ENCODE measurements at places on chromosomes 6 and 20. TPM values are rescaled to one million over a fixed set of nuclear protein-coding genes. Genes with fewer than 3 reads are reported as not detected.

CCND3 gene
- 60.1 TPM for total RNA-seq

MPC1 gene
- total RNA-seq = 19.0 TPM

RAB32 gene
- 67.7 TPM for total RNA-seq

LRRN4 gene
- 0.51 TPM for total RNA-seq

NKX2-2 gene
- not detected for total RNA-seq

DNA sequence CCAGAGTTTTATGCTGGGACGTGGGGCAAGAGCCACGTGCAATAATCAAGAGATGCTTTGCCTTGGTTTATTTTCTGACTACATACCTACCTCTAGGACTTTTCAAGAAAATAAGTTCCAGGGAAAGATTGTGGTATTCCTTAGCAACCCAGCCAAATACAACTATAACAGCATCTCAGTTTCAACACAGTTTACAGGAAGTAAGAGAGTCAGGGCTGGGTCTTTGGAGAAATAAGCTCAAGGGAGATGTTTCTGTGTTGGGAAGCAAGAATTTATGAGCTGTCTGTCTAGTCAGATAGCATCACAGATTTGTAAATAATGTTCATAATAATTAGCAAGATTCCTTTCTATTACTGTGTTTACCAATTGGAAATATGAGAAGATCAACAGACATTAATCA is 35.1 kb downstream of the MAP3K5 start:
- no peak for DNase-seq

- no peak for DNase-seq
Measured at GRCh38 chr6:148247386-148248063, 95.1 kb upstream of the SASH1 start.

GRCh38 chr6:156866220-156867015 is 89.2 kb downstream of the ARID1B start:
- DNase-seq = peak; percentile 36

GRCh38 chr6:110326057-110326456 is 32.1 kb downstream of the METTL24 start:
- no peak for DNase-seq

DNA sequence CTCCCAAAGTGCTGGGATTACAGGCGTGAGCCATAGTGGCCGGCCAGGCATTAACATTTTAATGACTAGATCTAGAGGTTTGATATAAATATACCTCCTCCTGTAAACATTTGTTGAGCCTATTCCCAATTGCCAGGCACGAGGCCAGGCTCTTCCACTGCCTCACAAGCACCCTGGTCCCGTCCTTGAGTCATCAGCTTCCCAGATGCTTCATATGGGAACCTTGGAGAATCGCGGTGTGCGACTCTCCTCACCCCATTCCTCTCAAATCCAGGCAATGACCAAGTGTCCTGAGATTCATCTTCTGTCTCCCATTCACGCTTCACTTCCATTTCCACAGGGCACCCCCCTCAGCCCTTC is 35.9 kb upstream of the PIM1 start:
- peak; percentile 42 for DNase-seq

DNA sequence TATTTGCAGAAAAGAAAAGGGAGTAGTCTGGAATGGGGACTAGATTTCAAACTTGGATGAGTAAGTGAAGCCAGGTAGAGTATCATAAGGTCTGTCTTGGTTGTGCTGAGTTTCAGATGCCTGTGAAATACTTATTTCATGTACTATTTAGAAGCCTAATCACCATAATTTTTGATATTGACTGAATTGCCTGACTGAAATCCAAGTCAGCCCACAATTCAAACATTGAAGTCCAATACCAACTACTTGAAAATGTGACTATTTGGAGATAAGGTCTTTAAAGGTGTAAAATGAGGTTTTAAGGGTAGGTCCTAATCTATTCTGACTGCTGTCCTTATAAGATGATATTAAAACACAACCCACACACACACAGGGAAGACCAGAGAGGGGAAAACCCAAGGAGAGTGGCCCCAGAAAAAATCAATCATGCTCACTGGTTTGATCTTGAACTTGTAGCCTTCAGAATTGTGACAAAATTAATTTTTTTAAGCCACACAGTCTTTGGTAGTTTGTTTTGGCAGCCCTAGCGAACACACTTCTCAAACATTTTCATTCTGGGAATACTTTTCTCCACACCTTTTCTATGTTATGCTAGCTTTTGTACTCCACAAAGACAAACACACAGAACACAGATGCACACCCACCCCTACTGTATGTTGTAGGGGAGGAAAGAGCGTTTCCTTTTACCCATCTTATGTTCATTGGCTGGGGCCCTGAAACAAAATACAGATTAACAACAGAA is 126.3 kb downstream of the HFE start:
- DNase-seq = no peak

GRCh38 chr6:42141603-42142117 is 760 bp downstream of the C6orf132 start:
- no peak for DNase-seq

DNA sequence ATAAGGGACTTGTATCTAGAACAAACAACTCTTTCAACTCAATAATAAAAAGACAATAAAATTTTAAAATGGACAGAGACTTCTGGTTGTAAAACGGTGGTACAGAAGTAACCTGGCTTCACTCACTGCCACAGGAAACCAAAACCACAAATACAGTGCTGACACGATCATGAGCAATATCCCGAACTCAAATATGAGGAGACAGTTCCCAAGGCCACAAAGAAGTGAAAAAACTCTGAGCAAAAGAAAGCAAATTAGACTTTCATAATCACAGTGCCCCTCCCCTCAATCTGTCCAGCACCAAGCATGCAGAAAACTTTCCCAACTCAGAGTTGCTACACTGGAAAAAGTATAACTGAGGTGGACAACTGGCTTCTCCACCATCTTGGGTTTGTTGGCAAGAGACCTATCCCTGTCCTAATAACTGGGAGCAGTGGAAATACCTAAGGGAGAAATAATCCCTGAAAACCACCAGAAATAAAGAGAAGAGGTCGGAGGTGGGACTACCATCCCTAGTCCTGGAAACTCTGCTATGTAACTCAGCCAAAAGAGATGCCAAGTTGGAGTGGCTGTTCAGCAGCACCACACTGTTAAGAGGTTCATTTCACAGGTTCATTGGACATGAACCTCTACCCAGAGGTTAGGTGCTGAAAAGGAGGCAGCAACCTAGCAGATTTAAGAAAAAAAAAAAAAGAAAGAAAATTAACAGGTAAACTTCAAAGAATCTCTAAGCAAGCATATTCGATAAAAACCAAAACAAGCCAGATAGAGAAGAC is 55.5 kb downstream of the REV3L start:
- DNase-seq = peak; percentile 86

DNA sequence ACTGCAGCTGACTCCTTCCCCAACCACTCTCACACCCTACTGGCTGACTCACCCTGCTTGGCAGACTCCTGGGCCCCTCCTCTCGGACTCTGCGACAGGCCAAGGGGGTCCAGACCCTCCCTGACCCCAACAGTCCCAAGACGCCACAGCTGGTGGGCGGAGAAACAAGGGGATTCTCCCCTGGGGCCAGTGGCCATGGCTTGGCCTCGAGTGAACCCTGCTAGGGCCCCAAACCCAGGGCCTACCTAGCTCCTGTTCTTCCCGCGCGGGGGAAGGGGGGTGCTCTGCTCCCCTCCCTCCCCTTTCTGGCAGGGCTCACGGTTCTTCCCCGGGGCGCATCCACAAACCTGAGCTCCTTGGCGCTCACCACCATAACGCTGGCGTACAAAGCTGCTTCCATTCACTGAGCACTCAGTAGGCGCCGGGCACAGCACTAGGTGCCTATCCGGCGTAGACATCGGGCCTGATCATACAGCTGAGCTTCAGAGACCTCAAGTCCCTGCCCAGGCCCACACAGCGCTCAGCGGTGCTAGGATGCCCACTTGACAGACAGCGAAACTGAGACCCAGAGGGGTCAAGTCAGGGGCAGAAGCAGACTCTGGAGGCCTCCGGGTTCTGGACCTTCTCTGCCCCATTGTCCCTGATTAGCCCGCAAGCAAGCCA is 597 bp downstream of the ADA start:
- DNase-seq = no peak

- no peak for DNase-seq
Measured at GRCh38 chr6:55937261-55937947, 62.0 kb upstream of the BMP5 start.

DNA sequence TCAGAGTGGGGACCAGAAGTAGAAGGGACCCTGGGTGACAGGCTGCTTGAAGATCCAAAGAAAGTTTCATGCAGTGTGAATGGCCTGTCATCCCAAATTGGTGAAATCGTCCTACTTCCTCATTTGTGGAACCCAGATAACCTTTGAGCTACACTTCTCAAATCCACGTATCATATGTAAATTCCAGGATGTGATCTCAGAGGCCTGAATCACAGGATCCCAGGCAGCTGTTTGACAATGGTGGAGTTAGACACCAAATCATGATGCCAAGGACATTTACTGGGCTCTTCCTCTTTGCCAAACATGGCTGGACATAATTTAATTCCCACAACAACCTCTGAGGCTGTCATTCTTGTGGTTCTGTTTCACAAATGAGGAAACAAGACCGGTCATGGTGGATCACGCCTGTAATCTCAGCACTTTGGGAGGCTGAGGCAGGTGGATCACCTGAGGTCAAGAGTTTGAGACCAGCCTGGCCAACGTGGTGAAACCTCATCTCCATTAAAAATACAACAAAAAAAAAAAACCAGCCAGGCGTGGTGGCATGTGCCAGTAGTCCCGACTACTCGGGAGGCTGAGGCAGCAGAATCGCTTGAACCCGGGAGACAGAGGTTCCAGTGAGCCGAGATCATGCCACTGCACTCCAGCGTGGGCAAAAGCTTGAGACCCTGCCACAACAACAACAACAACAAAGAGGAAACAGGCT is 39.9 kb upstream of the TTPAL start:
- peak; percentile 28 for DNase-seq

DNA sequence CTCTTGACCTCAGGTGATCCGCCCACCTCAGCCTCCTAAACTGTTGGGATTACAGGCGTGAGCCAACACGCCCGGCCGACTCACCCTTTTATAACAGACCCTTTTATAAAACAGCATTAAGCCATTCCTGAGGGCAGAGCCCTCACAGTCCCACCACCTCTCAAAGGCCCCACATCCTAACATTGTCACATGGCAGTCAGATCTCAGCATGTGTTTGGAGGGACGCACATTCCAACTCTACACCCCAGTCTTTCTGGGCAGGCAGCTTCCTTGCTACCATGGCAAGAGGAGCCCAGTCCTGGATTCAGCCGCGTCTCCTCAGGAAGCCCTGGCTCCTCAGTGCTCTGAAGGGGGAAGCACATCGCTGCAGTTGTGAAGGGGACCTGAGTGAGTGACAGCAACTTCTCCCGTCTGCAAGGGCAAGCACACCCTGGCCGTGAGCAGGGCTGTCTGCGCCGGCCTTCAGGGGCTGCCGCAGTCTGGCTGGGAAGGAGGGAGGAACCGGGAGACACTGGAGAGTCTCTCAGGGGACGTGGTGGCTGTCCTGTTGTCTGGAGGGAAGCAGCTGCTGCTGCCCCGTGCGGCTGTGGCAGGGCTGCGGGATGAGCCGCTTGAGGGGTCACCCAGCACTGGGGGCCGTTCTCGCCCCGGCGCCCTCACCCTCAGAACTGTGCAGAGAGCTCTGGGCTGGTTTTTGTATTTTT is 15.9 kb downstream of the OSBPL2 start:
- no peak for DNase-seq

DNA sequence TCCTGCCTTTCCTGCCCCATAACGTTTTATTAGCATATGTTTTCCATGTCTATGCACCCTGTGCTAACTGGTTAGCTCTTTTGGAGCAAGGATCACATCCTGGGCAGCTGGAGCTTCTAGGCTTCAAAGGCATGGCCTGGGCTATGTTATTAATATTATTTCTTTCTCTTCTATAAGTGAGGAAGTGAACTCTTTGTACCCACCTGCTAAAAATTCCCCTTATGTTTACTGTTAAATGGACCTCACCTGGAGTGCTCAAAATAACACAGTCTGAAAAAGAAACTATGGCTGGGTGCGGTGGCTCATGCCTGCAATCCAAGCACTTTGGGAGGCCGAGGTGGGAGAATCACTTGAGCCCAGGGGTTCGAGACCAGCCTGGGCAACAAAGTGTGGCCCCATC is 97.8 kb downstream of the TNFAIP3 start:
- DNase-seq = no peak

DNA sequence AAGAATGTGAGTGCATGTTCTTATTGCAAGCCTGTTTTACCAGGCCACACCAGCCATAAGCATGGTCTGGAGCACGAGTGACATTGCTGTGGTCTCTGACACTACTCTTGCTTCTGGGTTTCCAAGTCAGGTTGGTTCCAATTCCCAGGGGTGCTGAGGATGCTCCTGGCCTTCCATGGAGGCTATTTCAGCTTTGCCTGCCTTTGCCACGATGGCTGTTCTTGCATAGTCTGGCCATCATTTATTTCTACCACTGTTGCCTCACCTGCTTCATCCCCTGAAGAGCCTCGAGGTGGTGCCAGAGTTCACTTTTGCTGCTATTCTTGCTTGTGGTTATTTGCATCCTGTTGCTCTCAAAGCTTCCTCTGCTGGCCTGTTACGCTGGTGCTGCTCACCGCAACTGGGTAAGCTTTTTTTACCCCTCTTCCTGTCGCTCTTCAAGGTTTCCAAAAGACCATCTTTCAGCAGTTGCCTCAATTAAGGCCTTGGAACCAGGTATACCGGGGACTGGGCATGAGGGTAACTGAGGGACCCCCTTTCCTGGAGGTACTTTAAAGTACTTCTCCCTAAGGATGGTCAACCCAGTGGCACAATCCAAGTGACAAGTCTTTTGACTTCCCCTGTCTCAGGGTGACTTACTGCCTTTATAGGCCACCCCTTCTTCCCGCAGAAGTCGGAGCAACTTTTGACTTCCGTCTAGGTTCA is 64.5 kb downstream of the AKAP7 start:
- DNase-seq = peak; percentile 81

DNA sequence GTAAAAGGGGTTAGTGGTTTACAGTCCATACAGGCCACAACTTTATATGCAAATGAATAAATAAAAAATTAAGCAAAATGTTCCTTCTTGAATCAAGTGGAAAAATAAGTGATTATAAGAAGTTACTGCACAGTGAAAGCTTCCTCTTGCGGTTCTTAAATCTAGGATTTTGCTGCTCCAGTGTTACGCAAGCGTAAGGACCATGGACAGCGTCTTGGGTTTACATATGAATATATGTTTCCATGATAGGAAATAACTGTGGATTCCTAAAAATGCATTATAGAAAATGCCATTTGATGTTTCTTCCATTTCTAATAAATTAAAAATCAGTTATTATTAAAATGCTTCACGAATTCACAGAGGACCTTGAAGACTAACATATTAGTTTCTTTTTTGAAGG is 176.6 kb upstream of the POU3F2 start:
- peak; percentile 25 for DNase-seq
